ENCODE measurements at places on chromosomes 3 and 15. TPM values are rescaled to one million over a fixed set of nuclear protein-coding genes. Genes with fewer than 3 reads are reported as not detected.

The STX19 gene
- total RNA-seq, result not detected

The MAPKBP1 gene
- 39.8 TPM for total RNA-seq

The CTXN2 gene
- not detected for total RNA-seq

The A4GNT gene
- total RNA-seq, result not detected

The FSTL1 gene
- 0.47 TPM for total RNA-seq

The ACTRT3 gene
- total RNA-seq, result not detected

The PIAS1 gene
- total RNA-seq, result 90.0 TPM

The GOLGA8Q gene
- 2.6 TPM for total RNA-seq

The TIGIT gene
- 5.0 TPM for total RNA-seq

The CNTN3 gene
- not detected for total RNA-seq

The ZNF609 gene
- 68.2 TPM for total RNA-seq

The ECT2 gene
- total RNA-seq, result 1.8 TPM

The PLCH1 gene
- not detected for total RNA-seq

The SPSB4 gene
- not detected for total RNA-seq

The TEX264 gene
- total RNA-seq, result 39.7 TPM

The EPHA6 gene
- not detected for total RNA-seq

The FBXO40 gene
- not detected for total RNA-seq

The AGTR1 gene
- not detected for total RNA-seq

The FEZF2 gene
- not detected for total RNA-seq

The DOCK3 gene
- 1.9 TPM for total RNA-seq

Data from naive thymus-derived CD8-positive, alpha-beta T cell (primary cell).